ENCODE measurements at places on chromosomes 7 and 10.

- DNase-seq, result no peak
Measured at GRCh38 chr10:17586821-17587234, 30.3 kb downstream of the HACD1 start.

- no peak for DNase-seq
Measured at GRCh38 chr7:37046531-37047079, 322.3 kb upstream of the AOAH start.

DNA sequence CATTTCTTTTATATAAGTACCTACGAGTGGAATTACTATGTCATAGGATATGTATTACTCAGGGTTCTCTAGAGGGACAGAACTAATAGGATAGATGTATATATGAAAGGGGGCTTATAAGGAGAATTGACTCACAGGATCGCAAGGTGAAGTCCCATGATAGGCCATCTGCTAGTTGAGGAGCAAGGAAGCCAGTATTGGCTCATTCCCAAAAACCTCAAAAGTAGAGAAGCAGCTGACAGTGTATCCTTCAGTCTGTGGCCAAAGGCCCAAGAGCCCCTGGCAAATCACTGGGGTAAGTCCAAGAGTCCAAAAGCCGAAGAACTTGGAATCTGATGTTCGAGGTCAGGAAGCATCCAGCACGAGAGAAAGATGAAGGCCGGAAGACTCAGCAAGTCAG is 59.8 kb downstream of the GALNT17 start:
- no peak for DNase-seq

GRCh38 chr10:112753961-112754411 is 196.1 kb upstream of the TCF7L2 start:
- no peak for DNase-seq

GRCh38 chr10:35372329-35372728 is 36.0 kb downstream of the CCNY start:
- DNase-seq, result no peak

DNA sequence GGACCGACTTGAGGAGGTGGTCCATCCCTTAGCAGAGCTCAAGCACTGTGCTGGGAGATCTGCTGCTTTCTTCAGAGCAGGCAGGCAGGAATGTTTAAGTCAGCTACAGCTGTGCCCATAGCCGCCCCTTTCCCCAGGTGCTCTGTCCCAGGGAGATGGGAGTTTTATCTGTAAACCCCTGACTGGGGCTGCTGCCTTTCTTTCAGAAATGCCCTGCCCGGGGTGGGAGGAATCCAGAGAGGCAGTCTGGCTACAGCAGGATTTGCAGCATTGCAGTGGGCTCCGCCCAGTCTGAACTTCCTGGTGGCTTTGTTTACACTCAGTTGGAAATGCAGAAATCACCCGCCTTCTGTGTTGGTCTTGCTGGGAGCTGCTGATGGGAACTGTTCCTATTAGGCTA is 51.2 kb upstream of the SEMA3A start:
- DNase-seq, result no peak

DNA sequence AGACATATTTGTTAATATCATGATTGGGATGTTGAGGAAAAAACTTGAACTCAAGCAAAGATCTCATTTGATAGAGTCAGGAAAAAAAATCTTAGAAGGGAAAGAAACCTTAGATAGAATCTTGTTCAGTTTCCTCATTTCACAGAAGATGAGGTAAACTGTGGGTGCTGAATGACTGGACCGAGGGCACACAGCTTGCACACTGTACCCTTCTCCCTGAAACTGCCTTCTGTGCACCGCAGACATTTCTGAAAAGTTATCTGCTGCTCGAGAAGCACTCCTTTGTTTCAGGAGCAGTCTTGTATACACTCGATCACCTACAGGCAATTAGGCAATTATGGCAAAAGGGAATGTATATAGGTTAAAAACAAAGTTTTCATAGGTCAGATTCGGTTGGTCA is 167.4 kb downstream of the SKAP2 start:
- no peak for DNase-seq

GRCh38 chr7:130947792-130948580 is 214.0 kb upstream of the KLF14 start:
- DNase-seq, result no peak

DNA sequence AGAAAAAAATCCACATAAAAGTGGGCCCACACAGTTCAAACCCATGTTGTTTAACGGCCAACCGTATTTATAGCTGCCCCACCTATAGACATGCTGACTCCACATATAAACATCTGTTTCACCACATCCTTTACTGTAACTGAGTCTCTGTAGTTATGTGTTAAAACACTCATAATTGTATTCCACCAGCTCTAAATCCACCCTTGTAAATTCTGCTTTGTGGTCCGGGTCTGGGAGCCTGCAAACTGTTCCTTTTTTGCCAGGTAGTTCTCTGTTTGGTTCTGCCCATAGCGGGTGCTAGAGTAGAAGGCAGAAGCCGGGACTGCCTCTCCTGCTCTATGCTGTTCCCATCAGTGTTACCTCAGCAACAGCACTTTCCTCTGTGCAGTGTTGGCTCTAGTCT is 20.2 kb upstream of the FHIP2A start:
- DNase-seq, result no peak

DNA sequence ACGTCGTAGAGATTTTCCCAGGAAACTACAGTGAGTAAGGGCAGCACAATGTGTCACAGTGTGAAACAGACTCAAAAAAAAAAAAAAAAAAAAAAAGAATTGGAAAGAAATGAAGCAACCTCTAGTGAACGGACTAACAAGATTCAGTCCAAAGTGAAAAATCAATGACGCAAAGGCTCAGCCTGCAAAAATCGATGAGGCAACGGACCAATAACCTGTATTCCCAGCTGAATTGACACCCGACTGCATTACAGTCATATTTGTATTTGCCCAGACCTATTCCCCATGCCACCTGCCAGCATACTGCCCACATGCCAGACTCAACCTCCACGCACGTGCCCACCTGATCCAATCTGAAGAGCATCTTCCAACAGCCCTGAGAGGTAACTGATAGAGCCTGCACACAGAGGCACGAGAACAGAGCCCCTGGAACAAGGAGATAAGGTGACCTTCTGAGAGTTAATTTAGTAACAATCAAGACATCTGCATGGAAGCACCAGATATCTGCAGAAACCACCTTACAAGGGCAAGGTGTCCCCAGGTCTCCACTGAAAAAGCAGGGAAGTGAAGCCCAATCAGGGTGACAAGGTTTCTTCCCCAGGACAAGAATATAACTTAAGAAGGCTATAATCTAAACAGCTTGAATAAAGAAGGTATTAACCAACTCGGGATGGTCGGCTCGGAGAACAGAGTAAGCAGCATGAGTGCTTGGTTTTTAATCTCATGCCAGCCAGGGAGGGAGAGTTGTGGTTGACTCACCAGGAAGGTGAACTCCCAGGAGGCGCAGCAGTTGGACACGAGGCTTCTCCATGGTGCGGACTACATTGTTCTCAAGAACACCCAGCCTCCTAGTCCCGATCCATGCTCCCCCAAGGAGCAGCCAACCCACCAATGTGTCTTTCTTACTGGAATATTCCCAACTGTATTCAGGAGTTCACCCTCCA is 48.5 kb downstream of the PLXNA4 start:
- peak; percentile 36 for DNase-seq

DNA sequence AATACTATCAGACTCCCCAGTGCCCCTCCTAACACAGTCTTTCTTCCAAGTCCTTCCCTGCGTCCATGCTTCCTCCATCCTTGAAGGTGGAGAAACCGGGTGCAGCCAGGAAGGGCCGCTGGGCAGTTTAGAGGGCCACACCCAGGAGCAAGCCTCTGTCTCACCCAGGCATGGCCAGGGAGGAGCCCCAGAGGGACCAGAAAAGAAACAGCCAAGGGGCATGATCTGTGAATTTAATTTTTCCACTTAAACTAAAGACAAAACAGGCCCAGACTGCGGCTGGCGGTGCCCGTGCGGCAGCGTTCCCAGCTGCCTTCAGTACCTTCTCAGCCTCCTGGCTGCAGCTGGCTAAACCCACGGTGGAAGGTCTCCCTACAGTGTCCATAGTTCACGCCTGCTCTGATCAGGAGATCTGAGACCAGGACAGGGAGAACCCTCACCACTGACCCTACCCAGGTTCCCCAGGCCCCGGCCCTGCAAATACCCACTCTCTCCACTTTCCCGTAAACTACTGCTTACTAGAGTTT is 12.9 kb downstream of the UNCX start:
- DNase-seq, result no peak

Measured in D721Med (cell line).